ENCODE measurements at places on chromosomes 6 and 20.

- no peak for DNase-seq
Observed at GRCh38 chr20:33827634-33828325, 16.6 kb downstream of the CHMP4B start.

DNA sequence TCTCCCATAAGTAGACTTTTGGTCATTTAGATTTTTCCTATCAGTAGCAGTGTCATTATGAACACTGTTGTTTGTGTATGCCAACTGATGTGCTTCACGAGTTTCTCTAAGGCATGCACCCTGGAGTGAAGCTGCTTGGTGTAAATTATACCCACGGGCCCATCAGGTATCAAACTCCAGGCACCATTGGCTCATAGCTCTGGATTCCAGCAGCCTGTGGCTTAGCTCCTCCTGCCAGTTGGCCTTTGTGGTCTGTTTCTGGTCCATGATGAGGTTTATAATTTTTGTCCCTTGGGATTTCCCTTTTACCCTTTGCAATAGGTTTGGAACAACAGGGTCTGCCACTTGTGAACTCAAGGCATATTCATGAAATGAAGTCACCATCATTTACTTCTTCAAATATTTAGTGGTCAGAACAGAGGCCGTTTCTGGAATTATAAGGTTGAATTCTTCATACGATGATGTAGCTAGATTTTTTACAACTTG lies 350.5 kb downstream of the PRL start:
- DNase-seq = peak; percentile 18

- DNase-seq = no peak
Observed at GRCh38 chr6:134303891-134304290, 14.0 kb downstream of the SGK1 start.

- peak; percentile 58 for DNase-seq
Observed at GRCh38 chr20:15976047-15976736, 597.1 kb downstream of the KIF16B start.

- no peak for DNase-seq
Observed at GRCh38 chr20:17223553-17223952, 3.3 kb upstream of the PCSK2 start.

- DNase-seq = no peak
Observed at GRCh38 chr20:42192321-42192720, 574.1 kb upstream of the CHD6 start.

DNA sequence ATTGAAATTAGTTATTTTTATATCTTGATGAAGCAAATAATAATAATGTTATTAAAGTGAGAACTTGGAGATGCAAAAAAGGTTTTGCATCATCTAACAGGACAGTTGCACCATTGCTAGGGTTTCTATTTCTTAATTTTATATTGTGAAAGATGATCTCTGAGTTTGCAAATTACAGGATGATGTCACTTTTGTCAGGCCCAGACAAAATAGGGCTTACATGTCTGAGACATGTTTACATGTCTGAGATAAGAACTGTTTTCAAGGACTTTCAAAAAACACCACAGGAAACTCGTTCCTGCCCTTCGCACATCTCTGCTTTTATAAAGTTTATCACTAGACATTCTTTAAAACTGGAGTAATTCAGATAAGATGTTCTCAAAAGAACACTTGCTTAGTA lies 1075.8 kb upstream of the MANEA start:
- DNase-seq = no peak

GRCh38 chr6:130365166-130366106 lies at the start of gene TMEM200A:
TMEM200A (plus strand) TSS chr6:130366017; CDS start chr6:130440423, 74,406 bp downstream.
- DNase-seq = peak; percentile 86

DNA sequence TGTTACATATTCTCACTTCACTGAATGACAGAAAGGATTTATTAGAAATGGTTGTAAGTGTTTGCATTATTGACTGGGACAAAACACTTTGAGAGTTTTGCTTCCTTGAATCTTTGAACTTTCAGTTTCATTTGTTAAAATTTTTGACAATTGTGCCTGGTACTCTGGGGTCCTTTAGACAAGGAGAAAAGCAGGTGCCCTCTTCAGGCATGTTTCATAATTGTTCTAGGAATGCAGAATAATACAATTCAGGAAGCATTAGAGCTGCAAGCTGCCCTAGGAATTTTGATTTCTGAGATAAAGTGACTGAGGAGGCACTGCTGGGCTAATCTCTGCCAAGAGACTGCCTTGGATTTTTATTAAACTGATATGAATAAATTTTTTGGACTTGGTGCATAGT lies 49.7 kb downstream of the TOP1 start:
- DNase-seq = peak; percentile 43

GRCh38 chr6:722608-723007 lies 29.7 kb upstream of the EXOC2 start:
- DNase-seq = no peak

DNA sequence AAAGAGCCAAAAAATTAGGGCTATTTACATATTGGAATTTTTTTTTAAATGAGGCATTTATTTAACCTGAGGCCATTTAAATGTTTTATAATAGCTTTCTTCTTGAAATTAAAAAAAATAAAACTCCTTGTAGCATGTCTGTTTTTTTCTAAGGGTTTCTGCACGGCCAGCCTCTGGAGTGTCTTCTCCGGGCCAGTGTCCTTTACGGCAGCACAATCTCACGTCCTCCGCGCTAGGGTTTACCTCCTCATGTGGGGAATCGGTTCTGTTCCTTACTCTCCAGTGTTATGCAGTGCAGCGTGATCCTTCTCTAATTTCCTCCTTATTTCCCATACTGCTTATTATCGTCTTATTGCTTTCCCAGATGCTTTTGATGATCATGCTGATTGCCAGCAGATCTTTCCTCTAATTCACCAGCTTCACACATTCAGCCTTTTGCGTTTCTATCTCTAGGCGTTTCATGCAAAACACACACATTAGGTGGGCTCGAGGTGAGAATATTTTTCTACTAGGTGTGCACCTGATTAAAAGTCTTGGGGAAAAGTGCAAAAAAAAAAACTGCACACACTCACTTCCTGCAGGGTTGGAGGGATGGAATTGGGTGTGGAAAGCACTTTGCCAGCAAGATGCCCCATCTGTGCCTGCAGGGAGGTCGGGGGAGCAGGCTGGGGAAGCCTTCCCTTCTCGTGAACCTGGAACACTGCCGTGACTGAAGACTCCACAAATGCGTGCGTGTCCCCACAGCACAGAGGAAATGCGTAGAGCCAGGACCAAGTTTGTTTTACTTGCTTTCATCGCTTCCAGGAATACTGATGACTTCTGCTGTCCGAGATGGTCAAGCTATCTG lies 56.1 kb downstream of the PSMG4 start:
- no peak for DNase-seq

DNA sequence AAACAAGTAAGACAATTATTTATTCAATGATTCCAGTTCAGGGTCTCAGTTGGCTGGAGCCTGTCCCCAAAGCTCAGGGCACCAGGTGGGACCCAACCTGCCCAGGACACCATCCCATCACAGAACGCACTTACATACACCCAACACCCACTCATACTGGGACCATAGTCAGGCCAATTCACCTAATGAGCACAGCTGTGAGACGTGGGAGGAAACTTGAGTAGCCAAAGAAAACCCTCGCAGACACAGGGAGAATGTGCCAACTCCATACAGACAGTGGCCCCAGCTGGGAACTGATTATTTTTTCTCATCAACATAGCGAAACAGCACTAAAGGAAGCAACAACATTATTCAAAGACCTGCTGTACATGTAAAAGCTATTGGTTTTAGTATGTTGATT lies 58.6 kb upstream of the DOK5 start:
- no peak for DNase-seq

DNA sequence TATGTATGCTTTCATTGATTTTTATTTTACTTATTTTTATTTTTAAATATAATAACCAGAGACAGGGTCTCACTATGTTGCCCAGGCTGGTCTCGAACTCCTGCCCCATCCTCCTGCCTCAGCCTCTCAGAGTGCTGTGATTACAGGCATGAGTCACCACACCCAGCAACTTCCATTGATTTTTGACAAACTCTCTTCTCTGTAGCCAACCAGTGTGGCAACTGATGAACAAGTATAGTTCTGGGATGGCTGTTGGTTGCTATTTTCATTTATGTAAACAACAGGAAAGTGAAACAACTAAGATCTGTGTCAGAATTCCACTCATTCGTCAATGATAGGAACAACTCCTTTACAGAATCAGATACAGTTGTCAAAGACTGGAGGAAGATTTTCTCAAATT lies 356.7 kb upstream of the JARID2 start:
- no peak for DNase-seq

DNA sequence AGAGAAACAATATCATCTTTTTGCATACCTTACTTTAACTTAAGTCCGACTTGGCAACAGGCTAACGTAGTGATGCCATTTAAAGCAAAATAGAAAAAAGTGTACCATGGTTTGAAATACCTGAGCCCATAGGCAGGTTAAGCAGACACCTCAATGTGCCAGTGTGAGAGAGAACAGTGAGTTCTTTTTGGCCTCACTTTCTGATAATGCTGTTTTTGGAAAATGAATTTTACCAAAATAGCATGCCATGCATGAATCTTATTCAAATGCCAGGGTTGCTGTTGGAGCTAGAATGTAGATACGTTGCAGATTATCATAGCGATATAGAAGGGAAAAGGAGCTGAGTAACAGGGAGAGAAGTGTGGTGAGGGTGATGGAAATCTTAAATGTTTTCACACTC lies 170.2 kb downstream of the OTOR start:
- DNase-seq = no peak

- DNase-seq = no peak
Observed at GRCh38 chr6:155319902-155320301, 5.6 kb upstream of the TFB1M start.

DNA sequence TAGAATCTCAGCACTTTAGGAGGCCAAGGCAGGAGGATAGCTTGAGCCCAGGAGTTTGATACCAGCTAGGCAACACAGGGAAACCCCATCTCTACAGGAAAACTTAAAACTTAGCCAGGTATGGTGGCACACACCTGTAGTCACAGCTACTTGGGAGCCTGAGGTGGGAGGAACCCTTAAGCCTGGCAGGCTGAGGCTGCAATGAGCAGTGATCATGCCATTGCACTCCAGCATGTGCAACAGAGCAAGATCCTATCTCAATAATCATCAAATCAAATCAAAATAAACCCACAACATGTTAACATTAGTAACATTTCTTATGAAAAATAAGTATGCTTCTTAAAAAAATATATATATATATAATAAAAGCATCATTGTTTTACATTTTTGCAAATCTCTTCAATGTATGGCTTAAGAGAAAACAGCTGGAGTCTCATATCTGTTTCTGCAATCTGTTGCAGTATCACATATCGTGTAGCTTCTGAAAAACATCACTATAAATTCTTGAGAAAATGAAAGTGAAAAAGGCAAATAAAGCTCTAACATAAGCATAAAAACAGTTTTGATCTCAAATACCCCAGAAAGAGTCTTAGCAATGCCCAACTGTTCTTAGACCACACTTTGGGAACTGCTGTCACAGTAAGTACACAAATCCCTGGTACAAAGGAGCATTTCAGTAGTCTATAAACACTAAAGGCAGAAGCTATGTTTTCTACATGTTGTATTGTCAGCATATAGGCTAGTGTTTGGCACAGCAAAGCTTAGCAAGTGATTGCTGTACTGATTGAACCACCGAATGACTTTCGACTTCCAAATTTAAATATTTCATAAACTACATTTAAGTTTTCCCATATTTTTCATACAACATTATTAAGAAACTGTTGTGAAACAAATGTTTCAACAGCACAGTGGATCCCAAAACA lies 8.0 kb downstream of the MMUT start:
- DNase-seq = no peak

DNA sequence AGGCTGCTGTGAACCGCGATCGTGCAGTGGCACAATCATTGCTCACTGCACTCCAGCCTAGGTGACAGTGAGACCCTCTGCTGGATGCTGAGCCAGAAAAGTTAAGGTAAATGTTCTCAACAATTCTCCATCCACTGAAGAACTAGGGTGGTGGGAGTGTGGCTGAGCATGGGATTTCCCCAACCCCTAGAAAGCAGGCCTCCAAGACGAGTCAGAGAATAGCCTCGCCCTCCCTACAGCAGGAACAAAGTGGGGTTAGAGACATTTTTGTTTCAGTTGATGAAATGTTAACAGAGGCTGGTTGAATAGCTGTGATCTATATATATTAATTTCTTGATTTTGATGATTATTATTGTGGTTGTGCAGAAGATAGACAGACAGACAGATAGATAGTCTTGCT lies 6.1 kb upstream of the ALDH8A1 start:
- no peak for DNase-seq

GRCh38 chr6:153038378-153039057 lies 36.0 kb upstream of the MTRF1L start:
- no peak for DNase-seq

DNA sequence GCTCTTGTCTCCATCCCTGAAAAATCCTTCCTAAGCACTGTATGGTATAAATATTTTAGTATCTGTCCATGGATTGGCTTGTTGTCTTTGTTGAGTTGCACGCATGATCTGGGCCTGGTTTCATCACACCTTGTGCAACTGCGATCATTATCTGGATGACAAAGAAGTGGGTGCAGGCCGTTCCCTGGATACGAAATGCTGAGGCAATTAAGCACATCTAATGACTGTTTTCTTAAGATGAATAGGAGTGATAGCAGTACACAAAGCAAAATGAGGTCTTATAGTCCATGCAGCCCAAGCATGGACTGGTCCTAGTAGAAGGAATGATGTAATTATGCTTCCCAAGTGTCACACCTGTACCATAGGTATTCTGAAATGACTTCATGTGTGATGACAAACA lies 47.8 kb downstream of the SLC35D3 start:
- no peak for DNase-seq

GRCh38 chr20:58839474-58839874 lies 11.2 kb downstream of the GNAS-AS1 start:
- DNase-seq = peak; percentile 66

DNA sequence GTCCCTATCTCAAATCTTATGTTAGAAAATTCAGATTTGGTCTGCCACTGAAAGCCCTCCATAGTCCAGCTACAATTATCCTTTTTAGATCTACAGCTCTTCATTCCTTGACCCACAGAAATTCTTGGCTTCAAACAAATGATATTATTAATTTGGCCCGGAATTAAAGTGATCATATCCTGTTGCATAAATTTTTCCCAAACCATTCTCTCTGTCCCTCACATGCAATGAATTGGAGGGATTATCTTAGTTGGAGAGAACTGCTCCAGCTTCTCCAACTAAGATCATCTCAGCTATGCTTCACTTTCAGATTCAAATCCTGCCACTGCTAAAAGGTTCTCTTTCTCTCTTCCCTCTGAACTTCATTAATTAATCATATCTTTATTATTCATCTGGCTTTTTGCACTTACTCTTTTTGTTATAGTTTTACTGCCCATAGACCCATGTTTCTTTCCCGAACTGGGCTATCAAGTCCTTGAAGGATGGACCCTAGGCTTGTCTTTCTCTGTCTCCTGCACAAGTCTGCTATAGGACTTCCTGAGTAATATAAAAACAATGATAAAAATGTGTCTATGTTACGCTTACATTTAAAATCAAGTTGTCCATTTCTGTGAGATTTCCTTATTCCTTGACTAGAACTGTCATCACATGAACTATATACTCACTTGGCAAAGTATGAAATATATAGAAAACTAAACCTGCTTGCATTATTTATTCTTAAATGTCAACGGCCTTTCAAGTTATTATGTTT lies 493.9 kb upstream of the MARCKS start:
- no peak for DNase-seq

All from iPS-NIHi11 (cell line).